CD4-positive, alpha-beta T cell treated with Interleukin-15 for 4 hours (primary cell): ENCODE measurements at places on chromosomes 5 and 9.

DNA sequence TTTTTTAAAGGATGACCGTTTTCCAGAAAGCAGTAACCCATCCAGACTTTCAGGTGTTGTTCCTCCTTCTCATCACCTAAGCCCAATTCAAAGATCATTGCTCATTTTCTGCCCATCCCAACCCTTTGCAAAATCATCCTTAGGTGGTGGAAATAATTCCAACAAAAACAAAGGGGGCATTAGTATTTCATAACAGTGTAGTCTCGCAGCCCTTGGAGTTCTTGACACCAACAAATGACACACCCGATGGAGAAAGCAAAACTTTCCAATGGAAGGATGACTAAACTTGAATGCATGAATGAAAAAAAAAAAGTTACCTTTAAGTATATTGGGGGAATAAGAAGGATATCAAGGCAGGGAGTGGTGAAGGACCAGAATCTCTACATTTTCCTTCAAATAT is 117.0 kb downstream of the PAPPA start:
- no peak for DNase-seq

- DNase-seq = no peak
Observed at GRCh38 chr5:139823757-139824355, 28.2 kb downstream of the PSD2 start.

DNA sequence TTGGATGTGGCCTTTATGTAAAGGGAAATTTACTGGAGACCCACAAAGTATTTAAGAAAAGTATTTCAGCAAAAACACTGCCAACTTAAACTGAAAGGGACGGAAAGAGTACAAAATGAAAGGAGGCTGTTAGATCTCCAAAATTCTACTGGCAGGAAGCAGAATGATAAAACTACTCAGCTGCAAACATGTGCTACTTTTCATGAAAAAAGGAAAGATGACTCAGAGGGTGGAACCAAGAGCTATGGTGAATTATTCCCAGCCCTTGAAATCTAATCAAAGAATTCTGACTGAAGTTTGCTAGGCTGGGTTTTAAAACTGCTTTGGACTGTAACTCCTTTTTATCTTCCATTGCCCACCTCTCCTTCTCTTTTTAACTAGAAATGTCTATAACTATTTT is 58.6 kb upstream of the ZBED3 start:
- DNase-seq = no peak

GRCh38 chr9:74770508-74771261 is 117.0 kb downstream of the TRPM6 start:
- no peak for DNase-seq

- no peak for DNase-seq
Observed at GRCh38 chr5:3954199-3954598, 358.6 kb downstream of the IRX1 start.

DNA sequence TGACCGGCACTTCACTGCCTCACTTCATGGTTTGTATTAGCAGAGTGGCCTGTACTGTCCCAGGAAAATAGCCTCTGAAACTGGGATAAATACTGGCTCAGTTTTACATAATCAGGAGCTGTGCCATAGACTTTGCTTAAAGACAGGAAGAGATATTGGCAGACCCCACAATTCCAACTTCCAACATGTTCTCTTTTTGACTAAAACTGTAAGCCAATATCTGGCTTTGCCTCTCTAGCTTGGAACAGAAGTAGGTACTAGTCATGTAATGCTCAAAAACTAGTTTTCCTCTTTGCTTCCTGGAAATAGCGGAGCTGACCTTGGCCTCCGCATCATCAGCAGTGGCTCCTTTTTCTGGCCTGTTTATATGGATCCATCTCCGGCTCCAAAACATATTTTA is 276.9 kb downstream of the CDH9 start:
- DNase-seq = no peak
